ENCODE measurements at places on chromosomes 3 and 15.

DNA sequence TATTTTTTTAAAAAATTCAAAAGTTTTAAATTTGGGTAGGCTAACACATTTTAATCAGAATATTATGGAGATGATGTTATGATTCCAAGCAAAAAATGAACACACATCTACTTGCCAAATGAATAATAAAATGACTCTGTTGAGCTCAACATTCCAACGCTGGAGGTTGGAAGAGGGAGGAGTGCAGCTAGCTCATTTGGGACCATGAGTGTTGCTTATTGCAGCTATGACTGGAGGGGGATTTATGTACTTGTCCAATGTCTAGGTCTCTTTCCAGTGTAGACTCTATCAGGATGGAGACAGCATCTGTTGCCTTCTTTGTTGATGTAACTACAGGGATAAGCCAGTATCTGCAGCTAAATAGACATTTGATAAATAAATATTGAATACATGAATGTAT, 310.6 kb downstream of the CACNA2D3 start:
- DNase-seq, result no peak

DNA sequence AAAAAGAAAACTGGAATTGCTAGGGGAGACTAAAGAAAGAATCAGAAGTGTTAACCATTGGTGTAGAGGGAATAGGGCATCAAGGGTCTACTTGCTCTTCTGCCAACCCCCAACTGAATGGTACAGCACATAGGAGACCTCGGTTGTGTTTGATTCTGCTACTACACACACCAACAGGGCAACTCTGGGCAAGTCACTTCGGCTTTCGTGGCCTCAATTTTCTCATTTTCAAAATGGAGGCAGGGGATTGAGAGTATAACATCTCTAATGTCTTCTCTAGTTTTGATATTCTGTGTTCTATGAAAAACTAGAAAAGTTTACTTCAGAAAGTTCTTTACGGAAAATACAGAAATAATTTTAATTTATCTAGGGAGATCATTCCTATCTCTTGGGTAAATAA, 120.3 kb upstream of the PHLDB2 start:
- no peak for DNase-seq

GRCh38 chr3:195139091-195139875, 131.7 kb downstream of the XXYLT1 start:
- DNase-seq, result no peak

DNA sequence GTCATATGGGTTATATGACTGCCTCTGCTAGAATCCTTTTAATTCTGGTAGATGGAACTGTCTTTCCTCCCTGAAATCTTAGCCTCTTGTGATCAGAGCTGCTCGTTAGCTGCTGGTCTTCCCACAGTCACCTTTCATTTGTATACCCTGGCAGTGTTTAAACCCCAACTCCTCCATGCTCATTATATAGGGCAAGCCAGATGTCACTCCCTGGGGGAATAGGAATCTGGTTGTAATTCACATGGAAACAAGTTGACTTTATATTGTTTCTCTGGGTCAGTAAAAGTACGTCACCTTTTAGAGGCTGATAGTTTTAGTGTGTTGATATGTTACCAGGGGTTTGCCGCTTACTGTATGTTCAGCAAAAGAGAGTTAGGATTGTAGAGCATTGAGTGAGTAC, 103.5 kb downstream of the ITPR1 start:
- DNase-seq, result no peak

- no peak for DNase-seq
Measured at GRCh38 chr15:70071799-70072198, 25.9 kb downstream of the TLE3 start.

DNA sequence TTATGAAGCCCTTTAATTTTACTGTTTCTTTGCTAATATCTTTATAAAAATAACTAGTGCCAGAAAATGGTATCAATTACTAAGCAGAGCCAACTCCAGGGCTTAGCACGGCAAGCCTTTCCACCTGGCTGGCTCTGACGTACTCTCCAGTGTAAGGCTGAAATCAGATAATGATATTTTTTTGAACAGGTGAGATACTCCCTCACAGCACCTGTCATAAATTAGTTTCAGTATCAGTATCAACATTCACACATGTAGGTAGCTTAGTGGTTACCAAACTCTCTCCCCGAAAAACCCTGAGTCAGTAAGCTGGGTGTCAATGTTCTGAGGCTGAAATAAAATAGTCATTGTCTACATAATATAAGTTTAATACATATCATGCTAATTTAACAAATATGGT, 710.1 kb downstream of the SQOR start:
- DNase-seq, result no peak

- no peak for DNase-seq
Measured at GRCh38 chr3:1591327-1592028, 498.7 kb downstream of the CNTN6 start.

GRCh38 chr3:159322322-159322939, 520.6 kb downstream of the MFSD1 start:
- peak; percentile 47 for DNase-seq

DNA sequence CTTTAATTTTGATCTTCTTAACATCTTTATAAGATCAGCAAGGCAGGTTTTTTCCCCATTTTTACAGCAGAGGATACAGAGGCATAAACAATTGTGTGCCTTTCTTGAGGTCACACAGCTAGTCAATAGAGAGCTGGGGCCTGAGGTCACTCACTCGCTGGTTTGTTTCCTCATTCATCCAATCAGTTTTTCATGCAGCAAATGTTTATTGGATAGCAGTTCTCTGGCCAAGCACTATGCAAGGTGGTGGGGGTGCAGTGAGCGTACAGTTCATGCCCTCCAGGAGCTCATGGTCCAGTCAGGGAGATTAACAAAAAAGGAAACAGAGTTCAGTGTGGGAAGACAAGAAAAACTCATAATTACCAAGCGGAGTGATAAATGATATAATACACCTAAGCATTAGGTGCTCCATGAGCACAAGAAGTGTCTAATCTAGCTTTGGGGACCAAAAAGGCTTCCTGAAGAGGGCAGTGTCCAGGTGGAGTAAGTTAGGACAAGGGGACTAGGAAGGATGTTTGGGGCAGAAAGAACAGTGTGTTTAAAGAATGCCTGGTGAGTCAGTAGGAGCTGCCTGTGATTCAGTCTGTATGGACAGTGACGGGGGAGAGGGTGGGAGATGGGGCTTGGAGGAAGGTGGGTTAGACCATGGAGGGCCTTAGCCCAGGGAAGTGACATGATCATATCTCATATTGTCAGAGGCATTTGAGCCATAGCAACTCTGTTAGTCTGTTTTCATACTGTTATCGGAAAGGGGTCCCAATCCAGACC, 29.3 kb downstream of the MAP2K5 start:
- no peak for DNase-seq

- DNase-seq, result peak; percentile 65
Measured at GRCh38 chr3:12891985-12892839, 50.8 kb upstream of the RPL32 start.

Data from GM13977 (cell line).